ENCODE measurements at places on chromosomes 7 and 10.

DNA sequence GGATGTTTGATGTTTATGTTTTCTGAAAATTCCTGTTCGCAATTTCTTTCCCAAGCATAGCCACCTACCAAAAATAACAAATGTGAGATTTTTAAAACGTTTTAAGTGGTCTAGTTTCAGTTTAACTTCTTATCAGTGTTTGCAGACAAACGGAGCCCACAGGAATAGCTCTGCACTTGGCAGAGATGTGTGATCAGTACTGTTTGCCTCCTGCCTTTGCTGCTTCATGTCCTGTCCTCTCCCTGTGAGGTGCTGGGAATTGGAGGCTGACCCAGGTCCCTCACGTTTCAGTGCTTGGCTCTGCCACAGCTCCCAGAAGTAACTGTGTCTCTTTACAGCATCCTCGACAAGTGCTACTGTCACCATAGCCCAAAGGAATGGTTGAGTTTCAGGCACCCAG, 1.2 kb downstream of the UCN3 start:
- no peak for DNase-seq

DNA sequence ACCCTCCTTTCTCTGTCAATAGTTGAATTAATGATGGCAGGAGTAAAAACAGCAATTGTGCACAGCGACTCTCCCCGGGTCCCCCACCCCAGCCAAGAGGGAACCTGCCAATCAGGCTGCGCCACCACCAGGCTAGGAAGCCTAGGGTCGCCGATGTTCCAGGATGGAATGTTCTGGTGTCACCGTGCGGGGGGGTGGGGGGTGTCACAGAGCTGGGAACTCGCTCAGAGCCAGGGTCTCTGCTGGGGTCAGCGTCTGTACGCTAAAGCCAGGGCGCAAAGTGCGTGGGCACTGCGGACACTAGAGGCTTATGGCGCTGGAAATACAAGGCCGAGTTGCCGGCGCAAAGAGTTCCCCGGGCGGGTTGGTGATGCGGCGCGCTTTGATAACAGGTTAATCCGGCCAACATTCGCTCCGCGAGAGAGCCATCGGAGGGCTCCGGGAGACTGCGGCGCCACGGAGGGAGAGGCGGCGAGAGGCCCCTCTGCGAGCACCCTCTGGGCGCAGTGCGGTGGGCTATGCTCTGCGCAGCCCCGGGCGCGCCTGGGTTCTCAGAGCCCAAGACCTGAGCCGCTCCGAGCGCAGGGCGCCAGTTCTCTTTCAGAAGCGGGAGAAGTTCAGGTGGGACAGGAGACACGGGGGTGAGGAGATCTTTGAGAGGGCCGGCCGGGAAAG, 192.3 kb downstream of the EMX2 start:
- DNase-seq: no peak

DNA sequence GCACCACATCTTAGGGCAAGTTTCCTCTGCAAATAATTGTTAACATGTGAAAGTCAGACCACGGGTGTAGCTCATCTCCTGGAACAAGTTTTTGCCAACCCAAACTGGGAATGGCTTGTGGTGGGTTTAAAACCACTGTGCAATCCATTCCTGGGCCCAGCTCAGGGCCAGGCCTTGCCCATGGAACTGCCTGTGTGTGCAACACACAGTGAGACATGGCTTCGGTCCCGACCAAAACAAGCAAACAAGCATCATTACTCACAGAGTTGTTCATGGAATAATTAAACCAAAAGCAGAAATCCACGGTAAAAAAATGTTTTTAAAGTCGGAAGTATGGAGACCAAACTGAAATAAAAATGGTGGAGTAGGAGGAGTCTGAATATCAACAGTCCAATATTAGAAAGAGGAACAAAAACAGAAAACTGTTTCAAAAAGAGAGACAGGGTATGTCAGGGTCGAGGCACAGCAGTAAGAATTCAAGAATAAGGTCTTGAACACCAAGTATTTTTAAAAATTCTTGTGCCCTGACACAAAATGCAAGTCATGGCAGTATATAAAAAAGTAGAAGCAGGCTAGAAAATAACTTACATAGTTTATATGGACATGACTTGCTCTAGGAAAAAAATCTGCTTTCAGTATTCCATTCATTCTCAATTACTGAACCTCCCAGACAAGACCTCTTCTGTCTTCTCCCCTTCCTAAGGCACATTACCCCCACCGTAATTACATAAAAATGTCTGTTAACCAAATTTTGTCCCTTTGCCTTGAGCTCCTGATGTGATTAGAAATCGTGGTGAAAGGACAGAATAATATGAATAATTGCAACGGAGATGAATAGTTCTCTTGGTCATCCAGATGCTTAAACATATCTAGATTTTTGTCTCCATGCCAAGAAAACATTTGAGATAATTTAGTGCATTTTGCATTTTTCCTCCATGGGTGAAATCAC, 88.4 kb downstream of the FAS start:
- DNase-seq: no peak

DNA sequence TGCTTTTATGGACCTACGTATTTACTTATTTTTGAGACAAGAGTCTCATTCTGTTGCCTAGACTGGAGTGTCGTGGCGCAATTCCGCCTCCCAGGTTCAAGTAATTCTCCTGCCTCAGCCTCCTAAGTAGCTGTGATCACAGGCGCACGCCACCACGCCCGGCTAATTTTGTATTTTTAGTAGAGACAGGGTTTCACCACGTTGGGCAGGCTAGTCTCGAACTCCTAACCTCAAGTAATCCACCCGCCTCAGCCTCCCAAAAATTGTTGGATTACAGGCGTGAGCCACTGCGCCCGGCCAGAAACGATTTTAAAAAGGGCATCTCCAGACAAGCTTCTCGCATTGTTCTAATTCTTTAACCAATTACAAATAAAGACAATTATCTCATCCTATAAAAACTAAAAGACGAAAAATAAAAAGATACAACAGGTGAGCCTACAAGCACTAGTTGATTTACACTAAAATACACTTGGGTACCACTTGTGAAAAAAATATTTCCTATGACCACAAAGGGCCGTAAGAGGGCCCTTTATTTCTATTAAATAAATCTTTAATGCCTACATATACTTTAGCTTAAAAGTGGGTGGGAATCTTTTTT, 2.4 kb downstream of the TRA2A start:
- DNase-seq: no peak

DNA sequence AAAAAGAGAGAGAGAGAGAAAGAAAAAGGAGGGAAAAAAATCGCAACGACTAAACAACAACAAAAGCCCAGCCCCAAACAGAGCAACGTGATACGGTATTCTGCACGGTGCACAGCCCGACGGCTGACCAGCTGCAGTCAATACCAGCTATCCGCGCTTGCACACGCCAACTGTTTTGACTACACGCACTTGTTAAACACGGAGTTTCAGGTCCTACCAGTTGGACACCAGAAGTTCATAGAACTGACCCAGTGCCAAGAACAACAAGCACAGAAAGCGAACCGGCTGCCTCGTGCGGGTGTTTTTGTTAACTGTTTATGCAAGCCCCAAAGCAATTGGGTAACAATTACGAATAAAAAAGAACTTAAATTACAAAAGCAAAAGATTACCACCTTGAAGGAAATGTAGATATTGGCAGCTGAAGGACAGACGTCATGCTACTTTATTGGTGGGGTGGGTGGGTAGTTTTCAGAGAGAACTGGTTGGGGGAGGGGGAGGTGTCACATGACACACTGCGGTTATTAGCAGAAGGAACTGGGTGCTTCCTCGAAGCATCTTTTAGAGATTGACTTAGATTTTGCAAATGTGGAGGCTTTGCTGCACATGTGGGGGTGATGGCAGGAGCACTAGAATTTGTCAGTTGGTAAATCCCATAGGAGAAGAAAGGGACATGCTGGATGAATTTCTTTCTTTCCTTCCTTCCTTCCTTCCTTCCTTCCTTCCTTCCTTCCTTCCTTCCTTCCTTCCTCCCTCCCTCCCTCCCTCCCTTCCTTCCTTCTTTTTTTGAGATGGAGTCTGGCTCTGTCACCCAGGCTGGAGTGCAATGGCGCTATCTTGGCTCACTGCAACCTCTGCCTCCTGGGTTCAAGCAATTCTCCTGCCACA, 110.6 kb upstream of the EFCAB10 start:
- no peak for DNase-seq

- no peak for DNase-seq
These were observed 492.1 kb downstream of the NEBL start for GRCh38 chr10:20405050-20405449.

DNA sequence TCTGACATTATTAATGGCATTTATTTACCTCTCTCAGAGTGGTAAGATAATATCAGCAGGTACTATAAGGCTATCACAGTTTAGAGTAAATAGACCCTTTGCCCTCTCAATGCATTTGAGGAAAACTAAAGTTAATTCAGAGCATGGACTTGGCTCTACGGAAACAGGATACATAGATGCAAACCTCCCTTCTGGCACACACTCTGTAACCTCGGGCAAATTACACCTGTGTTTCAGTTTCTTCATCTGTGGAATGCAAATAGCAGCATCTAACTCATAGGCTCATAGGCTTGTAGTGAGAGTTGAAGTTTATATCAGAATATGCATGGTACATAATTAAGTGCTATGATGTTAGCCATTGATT, 5.6 kb downstream of the RAPGEF5 start:
- DNase-seq: no peak

- no peak for DNase-seq
These were observed 8.5 kb downstream of the RASSF4 start for GRCh38 chr10:44968091-44968490.

DNA sequence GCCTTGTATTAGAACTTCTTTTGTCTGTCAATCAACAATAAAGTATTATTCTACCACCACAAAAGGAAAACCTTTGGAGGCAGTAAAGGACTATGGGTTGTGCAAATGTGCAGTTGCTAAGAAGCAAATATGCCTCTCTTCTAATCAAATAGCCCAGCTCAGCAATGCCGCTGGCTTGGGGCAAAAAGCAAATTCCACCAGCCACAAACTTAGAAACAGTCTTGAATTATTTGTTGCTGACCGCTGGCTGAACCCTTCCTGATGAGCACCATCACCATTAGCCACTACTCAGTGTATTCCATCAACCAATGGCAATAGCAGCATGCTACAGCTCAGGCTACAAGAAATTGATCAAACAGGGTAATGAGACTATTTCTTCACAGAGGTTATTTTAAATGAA, 51.0 kb downstream of the SKAP2 start:
- DNase-seq: no peak

DNA sequence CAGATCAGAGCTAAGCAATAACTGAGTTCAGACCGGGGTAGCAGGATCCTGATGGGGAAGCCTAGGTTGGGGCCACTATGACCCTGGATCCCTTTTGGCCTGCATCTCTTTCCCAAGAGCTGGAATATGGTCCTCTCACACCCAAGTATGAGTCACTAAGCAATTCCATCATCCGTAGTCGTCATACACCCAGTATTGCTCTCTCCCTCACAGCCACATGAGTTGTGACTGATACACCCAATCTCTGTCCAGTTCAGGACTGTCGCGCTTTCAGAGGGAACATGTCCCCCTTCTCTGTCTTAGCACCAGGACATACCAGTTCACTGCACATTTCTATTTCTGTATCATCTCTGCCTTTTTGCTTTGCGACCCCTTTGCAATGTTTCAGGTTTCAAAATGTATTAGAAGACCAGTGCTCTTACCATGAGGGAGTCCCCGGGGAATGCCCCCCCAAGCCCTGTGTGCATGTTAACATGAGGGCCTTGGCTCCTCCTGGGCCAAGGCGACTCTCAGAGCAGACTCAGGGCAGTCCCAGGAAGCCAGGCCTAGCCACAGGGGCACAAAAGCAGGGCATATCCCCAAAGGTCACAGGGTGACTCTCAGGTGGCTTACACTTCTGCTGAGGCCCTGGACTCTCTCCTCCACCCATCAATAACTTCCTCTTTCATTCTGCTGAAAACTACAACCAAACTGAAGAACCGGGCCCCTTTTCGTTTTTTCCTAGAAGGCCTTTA, 75.3 kb upstream of the SAMD8 start:
- no peak for DNase-seq

DNA sequence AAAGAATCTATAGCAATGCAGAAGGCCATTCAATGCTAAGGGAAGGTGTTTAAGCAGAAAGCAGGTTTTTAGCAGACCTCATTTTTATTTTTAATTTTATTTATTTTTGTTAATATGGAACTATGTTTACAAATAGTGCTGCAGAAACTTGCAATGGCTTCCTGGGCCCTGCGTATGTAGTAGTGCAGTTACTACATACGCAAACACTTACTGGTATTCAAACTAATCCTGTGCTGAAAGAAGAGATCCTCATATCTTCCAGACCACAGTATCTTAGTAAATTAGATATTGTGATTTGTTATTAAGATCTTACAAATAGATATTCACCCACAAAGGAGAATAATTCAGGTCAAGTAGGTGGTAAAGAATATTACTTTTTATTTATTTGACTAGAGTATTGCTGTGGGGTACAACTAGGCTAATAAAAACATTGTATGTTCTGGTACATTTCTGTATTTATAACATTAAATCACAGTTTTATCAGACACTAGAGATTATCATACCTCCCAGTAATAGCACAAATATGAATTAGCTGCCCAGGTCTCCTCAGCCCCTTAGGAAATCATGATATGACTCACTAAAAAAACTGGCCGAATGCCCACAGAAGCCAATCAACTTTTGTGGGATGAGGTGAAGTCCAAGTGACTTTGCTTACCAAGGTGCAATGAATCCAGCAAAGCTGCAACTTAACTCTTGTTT, 57.6 kb downstream of the RNLS start:
- DNase-seq: no peak

DNA sequence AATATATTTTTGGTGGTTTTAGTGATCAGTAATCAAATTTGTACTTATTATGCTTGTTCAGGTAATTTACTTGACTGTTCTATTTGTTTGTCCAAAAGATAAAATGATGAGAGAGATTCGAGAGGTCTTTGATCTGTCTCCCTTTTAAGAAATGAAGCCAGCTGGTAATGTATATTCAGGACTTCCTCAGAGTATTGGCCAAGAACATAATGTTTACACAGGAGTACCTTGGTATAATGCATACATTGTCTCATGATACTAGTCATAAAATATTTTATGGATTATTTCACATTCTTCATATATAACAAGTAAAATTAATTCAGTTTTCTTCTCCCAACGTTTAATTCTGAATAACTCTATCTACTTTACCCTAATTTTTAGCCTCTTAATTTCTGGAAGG, 100.9 kb downstream of the REEP3 start:
- no peak for DNase-seq

GRCh38 chr10:23886355-23886754, 322.6 kb upstream of the KIAA1217 start:
- DNase-seq: no peak

DNA sequence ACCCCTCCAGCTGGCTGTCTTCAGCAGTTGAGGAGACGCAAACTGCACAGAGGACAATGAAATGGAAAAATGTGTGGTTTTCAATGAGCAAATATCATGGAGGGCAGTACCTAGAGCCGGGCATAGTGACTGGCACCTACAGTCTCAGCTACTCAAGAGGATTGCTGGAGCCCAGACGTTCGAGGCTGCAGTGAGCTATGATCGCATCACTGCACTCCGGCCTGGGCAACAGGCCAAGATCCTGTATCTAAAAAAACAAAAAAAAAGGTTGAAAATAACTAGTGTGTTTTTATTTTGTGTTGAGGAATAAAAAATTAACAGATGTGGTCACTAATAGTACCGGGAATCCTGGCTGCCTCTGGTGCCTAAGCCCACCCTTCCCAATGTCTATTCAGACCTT, 345.5 kb downstream of the GALNT17 start:
- DNase-seq: no peak

- no peak for DNase-seq
These were observed 174.1 kb downstream of the CNTNAP2 start for GRCh38 chr7:146290746-146291145.

- DNase-seq: no peak
These were observed 40.3 kb downstream of the ZNF22 start for GRCh38 chr10:45040921-45041542.

- no peak for DNase-seq
These were observed 88.5 kb downstream of the PAXIP1 start for GRCh38 chr7:154914308-154914995.

GRCh38 chr7:47743965-47744591, 162.2 kb upstream of the TNS3 start:
- DNase-seq: no peak
